Colonic mucosa (tissue), 4 donors: ENCODE measurements at places on chromosomes 2 and 18. TPM values are rescaled to one million over a fixed set of nuclear protein-coding genes. Genes with fewer than 3 reads are reported as not detected.

ASB18 gene
- not detected for total RNA-seq

GRCh38 chr18:7904529-7904928 is 337.4 kb downstream of the PTPRM start:
- DNase-seq = no peak

FAM237A gene
- total RNA-seq = not detected

SERPINB12 gene
- total RNA-seq = not detected

LCT gene
- total RNA-seq = 0.08 TPM

ARHGAP28 gene
- total RNA-seq = 1.9 TPM

DNA sequence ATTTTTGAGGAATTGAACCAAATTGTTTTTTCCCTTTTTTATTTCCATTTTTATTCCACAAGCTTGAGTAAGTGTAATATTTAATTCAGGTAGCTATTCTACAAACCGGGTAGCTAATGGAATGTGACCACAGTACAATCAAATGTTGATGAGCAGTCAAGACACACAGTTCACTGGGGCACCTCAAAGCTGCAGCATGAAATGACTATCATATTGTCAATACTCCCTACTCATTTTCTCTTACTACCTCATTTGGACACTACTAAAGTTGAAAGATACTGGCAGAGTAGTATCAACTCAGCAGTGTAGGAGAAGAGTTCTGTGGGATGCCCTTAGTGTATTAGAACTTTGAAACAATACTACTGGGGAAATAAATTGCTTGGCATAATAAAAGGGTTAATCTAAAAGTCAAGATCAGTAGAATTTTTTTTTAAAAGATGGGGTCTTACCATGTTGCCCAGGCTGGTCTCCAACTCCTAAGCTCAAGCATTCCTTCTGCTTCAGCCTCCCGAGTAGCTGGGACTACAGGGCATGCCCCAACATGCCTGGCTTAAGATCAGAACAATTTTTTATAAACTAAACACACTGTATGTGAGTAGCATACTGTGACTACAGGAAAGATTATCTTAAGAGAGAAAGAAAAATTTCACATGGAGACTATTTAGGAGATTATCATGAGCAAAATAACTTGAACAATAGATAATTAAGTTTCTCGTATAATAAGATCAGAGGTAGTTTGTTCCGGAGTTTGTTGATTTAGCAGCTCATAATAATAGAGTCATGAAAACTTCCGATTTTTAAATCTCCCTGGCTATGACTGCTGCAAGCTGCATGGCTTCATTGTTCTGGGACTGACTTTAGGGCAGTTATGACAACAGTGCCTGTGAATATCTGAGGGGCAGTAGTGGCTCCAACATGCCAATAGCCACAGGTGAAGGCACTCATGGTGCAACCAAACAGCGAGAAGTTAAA is 43.7 kb downstream of the MYO3B start:
- DNase-seq = no peak

GRCh38 chr18:78393086-78393862 is 586.3 kb upstream of the SALL3 start:
- no peak for DNase-seq

GRCh38 chr2:175836361-175836760 is 165.7 kb downstream of the LNPK start:
- DNase-seq = no peak

DNA sequence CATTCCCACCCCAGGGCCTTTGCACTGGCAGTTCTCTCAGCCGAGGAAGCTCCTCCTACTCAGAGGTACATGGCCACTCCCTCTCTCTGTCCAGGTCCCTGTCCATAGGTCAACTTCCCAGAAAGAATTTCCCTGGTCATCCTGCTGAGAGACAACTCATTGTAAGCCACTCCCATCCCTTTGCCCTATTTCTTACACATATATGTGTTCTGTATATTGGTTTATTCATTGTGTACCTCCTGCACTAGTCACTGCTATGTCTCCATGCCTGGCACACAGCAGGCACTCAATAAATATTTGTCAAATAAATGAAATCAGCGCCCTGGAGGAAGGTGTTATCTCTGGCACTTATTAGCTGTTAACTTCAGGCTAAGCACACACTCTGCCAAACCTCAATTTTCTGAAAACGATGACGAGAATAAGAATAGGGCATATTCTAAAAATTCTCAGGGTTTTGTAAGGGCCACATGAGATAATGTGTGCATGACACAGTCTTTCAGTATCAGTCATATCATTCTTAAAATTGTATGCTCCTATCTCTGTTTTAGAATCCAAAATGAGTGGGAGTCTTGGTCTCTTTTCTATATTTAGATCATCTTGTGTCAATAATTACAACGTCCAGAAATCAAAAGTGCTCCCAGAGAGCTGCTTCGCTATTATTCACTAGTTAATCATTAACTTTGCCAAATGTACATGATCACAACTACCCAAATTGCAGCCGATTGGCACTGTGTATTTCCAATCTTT is 198.0 kb downstream of the ALK start:
- DNase-seq = no peak
